Effector CD8-positive, alpha-beta T cell (primary cell): ENCODE measurements at places on chromosomes 11 and 22.

DNA sequence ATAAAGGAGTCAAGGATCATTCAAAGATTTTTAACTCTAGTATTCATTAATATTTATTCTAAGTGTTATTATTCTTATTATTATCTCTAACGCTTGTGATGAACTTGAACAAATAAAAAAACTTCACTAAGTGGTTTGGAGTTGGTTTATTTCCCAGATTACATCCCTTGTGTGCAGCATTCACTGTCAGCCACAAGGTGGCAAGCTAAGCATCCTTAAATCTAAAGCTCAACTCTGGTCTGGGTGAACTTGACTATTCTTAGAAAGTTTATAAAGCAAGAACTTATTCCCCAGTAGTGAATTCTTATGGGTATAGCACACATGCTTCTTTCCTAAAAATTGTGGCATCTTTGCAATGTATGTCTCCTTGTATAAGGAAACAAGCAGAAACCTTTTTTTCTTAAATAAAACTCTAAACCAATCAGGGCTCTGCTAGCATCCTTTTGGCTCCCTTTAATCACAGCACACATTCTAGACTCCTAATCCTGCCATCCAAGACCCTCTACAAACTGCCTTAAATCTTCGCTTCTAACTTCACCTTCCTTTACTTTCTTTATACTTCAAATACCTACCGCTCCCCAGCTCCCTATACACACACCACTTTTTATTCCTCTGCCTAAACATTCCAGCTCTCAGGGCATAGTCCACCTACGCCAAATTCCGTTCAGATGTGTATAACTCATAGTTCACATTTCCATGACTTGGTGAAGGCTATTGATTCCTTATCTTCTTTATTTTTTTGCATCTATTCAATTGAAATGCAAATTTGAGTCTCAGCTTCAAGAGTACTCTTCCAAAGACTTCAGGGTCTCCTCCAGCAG, 1068.8 kb downstream of the DLG2 start:
- no peak for DNase-seq

DNA sequence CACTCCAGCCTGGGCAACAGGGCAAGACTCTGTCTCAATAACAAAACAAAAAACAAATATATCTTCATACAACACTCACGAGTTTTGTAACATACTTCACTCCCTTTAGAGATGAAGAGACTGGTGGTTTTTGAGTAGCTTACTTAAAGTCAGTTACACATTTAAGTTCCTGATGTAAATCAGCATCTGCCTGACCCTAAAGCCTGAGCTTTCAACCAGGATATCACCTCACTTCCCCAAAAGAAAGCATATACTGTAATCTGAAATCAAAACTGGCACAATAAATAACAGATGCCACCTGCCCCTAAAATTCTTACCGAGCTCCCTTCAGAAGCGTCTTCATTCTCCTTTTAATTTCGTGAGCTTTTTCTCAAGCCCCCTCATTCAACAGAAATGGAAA, 31.5 kb downstream of the LARGE1 start:
- DNase-seq, result no peak

DNA sequence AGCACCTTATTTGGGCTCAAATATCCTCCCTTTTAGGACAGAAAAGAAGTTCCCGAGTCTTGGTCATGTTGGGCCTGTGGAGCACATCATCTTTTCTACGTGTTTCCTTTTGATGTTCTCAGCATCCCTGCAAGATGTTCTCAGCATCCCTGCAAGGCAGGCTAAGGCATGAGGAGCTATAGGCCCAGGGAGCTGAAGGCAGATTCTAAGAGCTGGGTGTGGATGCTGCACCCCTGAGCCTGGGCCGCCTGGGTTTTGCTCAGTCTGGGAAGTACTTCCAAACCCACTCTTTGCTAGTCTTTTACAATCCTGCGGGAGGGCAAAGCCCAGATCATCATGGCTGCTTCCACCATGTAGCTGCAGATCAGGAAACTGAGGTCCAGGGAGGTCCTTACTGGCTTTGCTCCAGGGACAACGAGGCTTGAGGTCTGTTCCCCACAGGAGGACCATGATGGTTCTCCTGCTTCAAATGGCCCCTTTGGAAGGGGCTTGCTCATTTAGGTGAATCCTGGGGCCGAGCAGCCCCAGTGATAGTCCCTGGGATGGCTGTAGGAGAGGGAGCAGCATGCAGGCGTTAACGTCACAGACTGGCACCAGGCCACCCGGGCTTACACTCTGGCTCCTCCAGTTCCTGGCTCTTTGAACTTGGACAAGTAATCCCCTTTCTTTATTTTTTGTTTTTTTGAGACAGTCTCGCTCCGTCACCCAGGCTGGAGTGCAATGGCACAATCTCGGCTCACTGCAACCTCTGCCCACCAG, 10.6 kb downstream of the LRRC75B start:
- no peak for DNase-seq

DNA sequence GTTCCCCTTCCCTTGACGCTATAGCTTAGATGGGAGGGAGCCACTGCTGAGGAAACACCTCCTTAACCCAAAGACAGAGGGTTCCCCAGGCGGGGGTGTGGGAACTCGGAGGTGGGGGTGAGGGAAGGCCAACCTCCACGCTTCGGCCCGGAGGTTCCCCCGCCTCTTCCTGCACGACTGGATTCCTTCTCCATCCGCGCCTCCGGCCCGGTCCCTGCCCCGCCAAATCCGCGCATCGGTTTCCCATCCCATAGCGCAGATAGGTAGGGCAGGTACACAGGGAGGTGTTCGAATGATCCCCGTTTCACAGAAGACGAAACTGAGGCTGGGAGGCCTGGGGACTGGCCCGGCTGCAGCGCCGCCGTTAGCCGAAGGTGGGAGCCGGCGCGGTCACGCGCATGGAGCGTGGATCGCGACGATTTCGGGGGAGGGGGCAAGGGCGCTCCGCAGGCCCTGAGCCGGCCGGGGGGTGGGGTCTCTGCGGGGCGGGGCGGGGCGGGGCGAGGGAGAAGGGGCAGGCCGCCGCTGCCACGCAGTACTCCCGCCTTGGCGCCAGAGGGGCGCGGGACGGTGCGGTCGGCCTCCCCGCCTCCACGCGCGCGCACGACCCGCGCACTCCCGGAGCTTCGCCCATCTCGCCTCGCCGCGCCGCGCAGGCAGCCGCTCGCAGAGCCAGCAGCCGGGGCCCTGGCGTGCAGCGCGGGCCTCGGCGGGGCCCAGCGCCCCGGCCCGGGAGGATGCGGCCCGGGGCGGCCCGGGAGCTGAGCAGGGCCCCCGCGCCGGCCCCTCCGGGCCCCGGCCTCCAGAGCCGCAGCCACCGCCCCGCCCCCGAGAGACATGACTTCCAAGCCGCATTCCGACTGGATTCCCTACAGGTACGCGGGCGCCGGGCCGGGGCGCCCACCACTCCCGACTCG, at the start of gene TUB:
TSS of gene TUB (plus strand) at position 538 of the 917 bp plus-strand sequence. CDS start at position 838, 300 bp downstream.
- no peak for DNase-seq

DNA sequence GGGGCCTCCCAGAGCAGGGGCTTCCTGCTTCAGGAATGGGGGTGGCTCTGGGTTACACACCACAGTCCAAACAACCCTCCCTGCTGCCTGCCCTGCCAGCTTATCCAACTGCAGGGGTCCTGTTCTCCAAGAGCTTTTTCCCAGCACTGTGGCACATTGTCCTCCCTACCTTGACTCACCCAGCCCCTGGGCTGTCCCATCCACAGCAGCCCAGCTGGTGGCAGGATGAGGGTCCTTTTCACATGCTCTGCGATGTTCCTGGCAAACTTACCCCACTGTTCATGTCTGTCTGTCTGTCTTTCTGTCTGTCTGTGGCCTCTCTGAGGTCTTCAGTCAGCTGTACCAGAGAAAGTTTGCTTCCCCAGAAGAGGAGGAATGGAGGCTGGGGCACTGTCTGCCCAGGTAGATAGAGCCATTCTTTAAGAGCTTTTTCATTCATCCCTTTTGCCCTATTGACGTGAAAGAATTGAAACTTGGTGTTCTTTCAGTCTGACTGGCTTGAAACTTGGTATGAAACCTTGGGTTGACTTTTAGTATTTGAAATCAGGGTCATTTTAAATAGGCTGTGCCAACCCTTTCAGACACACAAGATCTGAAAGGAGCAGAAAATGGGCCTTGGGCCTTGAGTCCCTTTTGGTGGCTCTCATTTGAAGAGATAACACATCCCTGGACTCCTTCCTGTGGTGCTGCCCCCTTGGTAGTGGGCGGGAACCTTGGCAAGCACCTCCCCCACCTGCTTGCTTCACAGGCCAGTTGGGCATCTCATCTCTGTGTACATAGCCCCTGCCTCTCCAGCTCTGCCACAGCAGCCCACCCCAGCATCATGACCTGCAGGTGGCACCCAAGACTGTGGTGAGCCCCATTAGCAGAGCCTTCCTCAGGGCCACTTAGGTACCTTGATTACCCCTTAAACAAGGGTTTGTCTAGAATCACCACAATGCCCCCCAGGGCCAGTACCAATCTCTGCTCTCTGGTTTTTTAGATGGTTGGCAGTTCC, 74.6 kb upstream of the SUSD2 start:
- peak; percentile 7 for DNase-seq

DNA sequence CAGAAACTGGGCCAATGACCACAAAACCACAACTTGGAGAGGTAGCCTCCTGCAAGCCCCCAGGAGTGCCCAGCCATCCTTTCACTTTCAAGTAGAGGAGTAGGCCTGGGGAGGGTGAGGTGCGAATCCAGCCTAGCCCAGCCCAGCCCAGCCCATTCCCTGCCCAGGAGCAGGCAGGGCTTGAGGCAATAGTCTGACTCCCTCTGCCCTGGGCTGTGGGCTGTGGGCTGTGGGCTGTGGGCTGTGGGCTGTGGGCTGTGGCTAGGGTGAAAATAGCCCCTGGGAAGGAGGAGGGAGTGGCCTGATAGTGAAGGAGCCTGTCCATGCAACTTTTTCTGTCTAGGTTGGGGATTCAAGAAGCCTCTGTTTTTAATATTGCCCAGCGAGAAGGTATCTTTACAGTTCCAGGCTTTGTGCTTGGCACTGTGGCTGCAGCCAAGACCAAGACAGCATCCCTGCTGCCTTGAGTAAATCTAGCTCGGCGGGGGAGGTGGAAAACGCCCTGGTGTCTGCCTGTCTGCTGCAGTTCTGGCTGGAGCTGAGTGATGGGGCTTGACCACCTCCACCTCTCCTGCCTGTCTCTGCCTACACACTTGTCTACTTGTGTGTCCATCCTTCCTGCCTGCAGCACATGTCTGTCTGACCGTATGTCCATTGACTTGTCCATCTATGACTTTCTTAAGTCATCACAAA, 40.7 kb downstream of the LMO1 start:
- DNase-seq, result no peak

- no peak for DNase-seq
Measured at GRCh38 chr11:9013373-9013772, 9.6 kb upstream of the NRIP3 start.

DNA sequence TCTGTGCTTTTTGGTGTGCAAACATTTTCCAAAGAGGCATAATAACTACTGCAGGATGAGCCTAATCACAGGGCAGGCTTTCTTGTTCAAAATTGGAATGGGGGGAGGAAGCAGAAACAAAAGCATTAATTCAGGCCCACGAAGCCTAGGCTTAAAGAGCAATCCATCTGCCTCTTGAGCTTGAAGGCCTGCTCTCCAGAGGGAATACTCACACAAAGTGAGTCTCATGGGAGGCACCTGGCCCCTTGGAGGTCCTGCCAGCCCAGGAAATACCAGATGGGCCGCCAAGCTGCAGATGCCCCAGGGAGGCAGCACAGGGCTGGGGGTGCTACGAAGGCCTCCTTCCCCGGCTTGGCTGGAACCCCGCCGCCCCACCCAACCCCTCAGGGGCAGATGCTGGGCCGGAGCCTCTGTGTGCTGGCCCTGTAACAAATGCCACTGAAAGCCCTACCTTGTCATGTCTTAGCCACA, 39.3 kb upstream of the COMT start:
- DNase-seq, result no peak

- no peak for DNase-seq
Measured at GRCh38 chr22:23922921-23923320, 28.7 kb downstream of the MIF start.

GRCh38 chr22:36328635-36329253, 59.0 kb downstream of the MYH9 start:
- DNase-seq, result no peak

- no peak for DNase-seq
Measured at GRCh38 chr22:38243007-38243765, 29.6 kb downstream of the TMEM184B start.

- DNase-seq, result peak; percentile 26
Measured at GRCh38 chr11:34356913-34357700, 703 bp downstream of the ABTB2 start.

- peak; percentile 46 for DNase-seq
Measured at GRCh38 chr11:130894322-130895025, 21.8 kb downstream of the SNX19 start.

GRCh38 chr11:124756753-124757227, 4.7 kb upstream of the VSIG2 start:
- DNase-seq, result no peak

- DNase-seq, result no peak
Measured at GRCh38 chr11:7004482-7004881, 15.7 kb downstream of the ZNF214 start.

DNA sequence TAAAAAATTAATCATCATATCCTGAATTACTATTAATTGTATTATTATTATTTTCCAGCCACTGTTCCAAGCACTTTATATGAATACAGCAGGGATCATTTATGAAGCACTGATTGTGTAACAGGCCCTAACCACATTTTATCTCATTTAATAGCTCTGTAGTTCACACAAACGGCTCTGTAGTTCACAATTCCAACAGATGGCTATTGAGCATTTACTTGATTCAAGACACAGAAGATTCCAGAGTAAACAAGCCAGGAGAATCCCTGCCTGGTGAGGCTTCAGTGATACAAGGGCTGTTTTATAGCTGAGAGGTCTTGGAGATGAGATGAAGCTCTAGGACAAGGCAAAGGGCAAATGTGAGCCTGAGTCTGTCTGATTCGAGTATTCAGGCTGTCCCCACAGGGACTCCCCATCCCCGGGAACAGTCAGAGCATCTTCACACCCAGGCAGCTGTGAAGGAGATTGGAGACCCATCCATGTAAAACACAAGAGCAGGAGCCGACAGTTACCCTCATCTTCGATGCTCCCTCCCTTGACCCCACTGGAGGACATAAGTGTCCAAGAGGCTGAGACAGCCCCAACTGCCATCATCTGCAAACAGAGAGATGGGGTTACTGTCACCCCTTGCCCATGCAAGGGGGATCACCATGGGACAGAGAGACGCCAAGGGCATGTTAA, 222.5 kb downstream of the MN1 start:
- no peak for DNase-seq

- DNase-seq, result no peak
Measured at GRCh38 chr22:43337385-43337784, 5.8 kb downstream of the SCUBE1 start.

GRCh38 chr11:100830274-100830673, 143.2 kb downstream of the ARHGAP42 start:
- DNase-seq, result no peak
